Dorsolateral prefrontal cortex (tissue), 122 donors: ENCODE measurements at places on chromosomes 5 and 9. TPM values are rescaled to one million over a fixed set of nuclear protein-coding genes. Genes with fewer than 3 reads are reported as not detected.

DNA sequence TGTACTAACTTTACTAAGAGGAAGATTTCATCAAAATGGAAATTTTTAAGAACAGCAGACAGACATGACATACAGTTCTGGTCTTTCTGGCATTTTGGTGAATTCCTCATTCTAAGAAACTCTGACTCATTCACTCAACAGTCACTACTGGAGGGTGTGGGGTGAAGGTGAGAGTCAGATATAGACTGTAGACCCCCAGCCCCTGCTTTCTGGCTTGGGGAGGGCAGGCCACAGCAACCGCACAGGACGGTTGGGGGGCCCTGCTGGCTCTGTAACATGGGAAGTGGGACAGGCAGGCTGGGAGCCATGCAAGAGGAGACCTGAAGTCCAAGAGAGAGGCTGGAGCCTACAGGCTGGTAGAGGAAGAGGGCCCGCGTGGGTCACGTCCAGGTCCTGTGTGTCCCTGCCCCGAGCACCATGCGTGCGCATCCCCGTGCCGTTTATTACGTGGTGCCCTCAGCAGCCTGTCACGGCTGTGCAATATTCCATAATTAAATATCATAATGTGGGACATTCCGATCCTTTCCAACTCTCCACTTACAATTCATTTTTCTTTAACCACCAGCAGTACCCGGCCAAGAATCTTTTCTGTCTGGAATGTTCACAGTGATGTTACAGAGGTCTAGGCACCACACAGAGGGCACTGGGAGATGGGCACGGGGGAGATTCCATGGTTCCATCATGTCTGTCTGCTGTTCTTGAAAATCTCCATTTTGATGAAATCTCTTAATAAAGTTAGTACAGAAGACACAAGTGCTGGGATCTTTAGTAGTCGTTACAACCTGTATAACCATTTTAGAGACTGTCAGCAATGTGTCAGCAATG, 75.5 kb downstream of the SEMA4D start:
- no peak for DNase-seq

GRCh38 chr5:180034564-180034963, 37.0 kb downstream of the RNF130 start:
- no peak for DNase-seq

- no peak for DNase-seq
These were observed 59.1 kb downstream of the DEPDC1B start for GRCh38 chr5:60640901-60641300.

- no peak for DNase-seq
These were observed 216.3 kb downstream of the RFK start for GRCh38 chr9:76177931-76178330.

Gene FAM200C
- total RNA-seq: 14.0 TPM

DNA sequence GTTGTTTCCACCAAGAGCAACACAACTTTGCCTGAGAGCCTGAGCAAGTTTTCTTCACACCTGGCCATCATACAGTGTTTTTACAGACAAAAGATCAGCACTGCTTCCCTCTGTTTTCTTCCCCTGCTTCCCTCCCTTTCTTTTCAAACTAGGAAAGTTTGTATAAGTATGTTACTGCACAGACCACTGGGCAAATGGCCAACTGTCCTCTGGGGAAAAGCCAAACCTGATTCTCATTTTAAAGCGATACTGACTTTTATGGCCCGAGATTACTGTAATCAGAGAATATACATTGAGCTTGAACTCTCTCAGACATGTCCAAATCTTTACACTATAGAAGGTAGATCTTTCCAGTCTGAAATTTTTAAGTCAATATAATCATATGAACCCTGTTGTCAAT, 415.0 kb downstream of the NFIB start:
- DNase-seq: no peak

DNA sequence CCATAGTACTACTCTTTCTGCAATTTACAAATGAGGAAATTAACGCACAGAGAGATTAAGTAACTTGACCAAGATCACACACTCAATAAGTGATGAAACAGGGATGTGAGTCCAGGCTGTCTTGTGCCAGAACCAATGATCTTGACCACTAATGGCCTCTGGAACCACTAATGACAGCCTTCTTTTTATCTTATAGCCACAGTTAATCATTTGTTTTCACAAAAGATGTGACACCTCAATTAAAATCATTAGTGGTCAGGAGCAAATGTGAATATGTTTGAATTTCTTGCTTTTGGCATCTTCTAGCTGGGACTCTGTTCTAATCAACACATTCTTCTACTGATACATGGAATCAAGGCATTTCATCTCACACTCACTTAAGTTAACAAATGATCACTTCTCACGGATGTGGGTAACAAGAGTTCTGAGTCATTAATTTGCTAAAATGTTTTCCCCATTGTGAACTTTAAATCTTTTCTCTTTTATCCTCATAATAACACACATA, 102.7 kb upstream of the CD180 start:
- no peak for DNase-seq

Gene C5orf46
- total RNA-seq: not detected

Gene DOCK2
- 22.9 TPM for total RNA-seq

DNA sequence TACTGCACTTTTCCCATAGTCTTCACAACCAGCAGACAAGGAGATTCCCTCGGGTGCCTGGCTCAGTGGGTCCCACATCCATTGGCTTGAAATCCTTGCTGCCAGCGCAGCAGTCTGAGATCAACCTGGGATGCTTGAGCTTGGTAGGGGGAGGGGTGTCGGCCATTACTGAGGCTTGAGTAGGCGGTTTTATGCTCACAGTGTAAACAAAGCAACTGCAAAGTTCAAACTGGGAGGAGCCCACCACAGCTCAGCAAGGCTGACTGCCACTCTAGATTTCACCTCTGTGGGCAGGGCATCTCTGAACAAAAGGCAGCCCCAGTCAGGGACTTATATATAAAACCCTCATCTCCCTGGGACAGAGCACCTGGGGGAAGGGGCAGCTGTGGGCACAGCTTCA, 512.3 kb upstream of the MPDZ start:
- DNase-seq: no peak

Gene CANX
- total RNA-seq: 462 TPM

DNA sequence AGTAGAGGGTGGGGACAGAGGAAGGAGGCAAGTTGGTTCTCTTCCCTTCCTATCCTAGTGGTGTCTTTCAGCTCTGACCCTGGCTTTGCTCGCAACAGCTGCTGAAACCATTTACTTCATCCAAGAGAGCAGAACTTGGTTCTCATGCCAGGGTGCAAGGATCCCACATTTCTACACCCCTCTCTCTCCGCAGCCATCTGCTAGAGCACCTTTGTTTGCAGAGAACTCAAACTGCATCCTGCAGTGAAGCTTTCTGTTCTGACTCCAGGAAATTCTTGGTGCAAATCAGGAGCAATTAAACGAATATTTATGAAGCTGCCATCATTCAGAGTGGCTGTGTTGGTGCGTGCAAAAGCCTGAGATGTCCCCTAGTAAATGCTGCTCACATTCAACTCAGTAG, 31.9 kb downstream of the NEUROG1 start:
- no peak for DNase-seq

Gene GPR21
- 11.9 TPM for total RNA-seq

GRCh38 chr9:120362446-120362845, 217.5 kb downstream of the CDK5RAP2 start:
- no peak for DNase-seq

DNA sequence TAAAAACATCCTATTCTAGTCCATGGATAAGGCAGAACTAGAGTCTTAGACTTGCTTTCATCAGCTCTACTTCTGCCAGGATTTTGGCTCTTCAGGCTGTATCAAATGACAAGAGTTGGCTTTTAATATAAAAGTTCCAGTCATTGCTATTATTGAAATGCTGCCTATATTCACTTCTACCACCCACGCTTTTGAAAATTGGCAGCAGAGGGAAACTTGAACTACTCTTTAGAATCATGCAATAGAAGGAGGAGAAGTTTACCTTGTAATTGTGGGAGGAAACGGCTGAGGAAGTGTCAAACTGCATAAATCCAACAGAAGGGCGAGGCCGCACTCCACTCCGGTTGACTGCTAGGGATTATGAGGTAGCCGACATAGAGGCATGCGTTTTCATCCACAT, 122.6 kb upstream of the BASP1 start:
- DNase-seq: no peak

GRCh38 chr9:2465921-2466460, 155.6 kb upstream of the VLDLR start:
- no peak for DNase-seq

- DNase-seq: no peak
These were observed 101.7 kb downstream of the CDH18 start for GRCh38 chr5:19886123-19886917.

Gene ZCCHC7
- total RNA-seq: 30.0 TPM

DNA sequence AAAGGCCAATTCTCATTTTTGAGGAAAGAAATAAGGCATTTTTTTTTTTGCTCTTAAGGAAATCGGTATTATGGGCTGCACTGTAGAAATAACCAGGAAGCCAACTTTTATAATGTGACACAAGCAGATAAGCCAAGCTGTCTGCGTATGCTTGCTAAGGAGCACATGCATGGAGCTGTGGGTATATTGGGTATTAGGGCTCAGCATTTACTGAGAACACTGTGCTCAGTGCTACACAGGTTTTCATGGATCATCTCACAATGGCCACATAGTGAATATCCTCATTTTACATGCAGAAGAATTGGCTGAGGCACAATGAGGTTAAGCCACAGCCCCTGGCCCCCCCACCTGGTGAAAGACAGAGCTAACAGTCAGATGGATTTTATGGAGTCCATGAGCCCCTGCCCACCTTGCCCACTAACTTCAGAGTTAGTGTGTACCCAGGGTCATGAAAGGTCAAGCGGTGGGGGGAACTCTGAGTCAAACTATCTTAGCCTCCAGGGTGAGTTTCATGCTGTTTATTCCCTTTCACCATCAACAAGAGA, 204.8 kb downstream of the SPATA31A6 start:
- no peak for DNase-seq

DNA sequence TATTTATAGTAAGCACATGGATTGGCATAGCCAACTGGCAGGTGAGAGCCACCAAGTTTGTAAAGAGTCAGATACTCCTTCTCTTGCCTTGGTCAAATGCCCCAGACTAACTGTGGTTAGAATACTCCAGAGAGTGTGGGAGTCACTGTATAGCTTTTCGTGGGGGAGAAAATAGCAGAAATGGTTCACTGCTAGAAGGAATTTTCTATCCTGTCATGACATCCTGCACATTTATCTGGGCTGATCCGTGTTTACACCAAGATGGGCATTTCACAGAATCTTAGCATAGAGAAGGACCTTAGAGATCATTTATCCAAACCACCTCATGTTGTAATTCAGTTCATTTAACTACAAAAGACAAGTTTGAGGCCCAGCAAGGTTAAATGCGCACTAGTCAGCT, 460.8 kb downstream of the ENC1 start:
- DNase-seq: no peak

DNA sequence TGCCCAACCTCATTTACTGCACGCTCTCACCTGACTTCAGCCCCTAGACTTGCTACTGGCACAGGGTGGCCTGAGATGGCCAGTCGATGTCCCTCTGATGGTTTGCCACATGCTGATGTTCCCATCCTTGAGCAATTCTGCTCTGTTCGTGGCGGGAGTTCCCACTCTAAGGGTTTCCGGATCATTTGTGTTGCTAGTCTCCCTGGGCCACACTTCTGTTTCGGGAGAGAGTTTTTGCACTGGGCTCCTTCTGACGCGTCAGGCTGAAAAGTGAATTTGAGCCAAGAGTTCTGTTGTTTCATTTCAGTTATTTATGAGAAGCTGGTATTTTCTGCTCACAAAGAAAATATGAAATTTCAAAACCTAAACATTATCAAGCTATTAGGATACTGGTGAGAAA, 597.7 kb downstream of the BNC2 start:
- DNase-seq: no peak

GRCh38 chr5:175765858-175766257, 105.5 kb upstream of the CPLX2 start:
- no peak for DNase-seq

DNA sequence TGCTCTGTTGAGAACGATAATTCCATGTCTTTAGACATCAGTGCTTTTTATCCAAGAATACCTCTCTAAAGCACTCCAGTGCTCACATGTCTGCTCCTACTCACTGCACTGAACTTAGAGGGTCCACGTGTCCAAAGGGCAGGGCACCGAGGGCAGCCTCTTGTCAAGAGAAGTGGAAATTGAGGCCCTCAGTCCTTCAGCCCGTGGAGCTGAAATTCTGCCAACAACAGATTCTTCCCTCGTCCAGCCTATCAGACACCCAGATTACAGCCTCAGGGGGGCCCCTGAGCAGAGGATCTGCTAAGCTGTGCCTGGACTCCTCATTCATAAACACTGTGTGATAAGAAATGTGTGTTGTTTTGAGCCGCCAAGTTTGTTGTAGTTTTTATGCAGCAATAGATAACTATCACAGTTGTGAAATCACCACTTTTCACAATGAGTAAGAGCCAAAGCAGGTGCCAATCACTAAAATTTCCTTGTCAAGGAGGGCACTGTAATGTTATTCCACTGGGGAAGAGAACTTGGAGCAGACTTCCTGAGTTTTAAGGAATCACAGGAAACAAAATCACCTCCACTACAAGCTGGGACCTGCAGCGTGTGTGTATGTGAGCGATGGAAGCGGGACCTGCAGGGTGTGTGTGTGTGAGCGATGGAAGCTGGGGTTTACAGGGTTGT, 58.8 kb upstream of the IGFBPL1 start:
- DNase-seq: no peak

- no peak for DNase-seq
These were observed 586 bp upstream of the PDZD2 start for GRCh38 chr5:31638345-31638744.

Gene MYMK
- not detected for total RNA-seq

- DNase-seq: no peak
These were observed 107.0 kb downstream of the NR6A1 start for GRCh38 chr9:124664143-124664542.

DNA sequence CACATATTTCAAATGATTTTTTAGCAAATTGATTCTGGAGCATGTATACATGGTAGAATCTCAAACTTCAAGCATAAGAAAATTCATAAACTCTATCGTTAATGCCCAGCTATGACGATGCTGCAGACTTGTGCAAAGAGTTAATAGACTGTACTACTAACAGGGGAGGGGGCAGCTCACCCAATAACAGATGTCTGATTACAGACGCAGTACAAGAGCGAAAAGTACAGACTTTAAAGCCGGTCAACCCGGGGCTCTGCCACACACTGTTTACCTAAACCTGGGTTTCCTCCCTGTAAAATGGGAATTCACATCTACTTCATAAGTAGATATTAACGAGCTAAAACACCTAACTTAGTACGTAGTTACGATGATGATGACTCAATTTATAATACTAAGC, 651 bp downstream of the TRIM23 start:
- no peak for DNase-seq

Gene MRPS27
- total RNA-seq: 51.8 TPM

Gene ARID3C
- 0.85 TPM for total RNA-seq

DNA sequence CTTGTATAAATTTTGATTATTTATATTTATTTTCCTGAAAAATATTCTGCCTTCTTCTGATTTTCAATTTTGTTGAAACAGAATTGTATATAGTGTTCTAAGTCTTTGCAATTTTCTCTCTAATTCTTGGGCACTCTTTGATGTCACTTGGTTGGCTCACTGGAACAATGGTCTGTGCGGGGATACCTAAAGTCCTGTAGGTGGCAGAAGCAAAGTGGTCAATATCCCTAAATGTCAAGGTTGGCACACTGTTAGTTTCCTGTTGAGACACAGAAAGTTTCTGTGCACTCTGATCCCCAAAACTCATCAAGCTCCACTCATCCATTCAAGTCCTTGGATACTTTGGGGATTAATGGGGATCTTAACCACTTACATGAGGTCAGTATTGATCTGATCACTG, 480.8 kb upstream of the CCNG1 start:
- DNase-seq: no peak
